ENCODE measurements at places on chromosomes 1 and 21.

- peak; percentile 71 for DNase-seq
These were observed 32.6 kb downstream of the DNTTIP2 start for GRCh38 chr1:93846206-93846991.

DNA sequence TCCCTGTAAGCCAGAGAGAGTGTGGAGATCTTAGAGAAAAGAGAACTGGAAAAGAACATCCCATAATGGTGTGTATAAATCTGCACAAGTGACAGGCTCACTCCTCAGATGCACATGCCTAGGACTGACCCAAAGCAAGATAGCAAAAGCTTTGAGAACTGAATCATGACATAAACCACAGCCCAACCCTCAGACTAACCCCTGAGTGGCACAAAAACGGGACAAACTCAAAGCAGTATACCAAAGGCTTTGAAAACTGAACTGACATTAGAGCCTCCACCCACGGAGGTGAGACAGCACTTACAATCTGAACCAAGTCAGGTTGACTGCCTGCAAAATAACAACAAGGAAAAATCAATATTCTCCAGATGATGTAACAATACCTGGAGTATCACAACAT is 70.8 kb downstream of the TIAM1 start:
- DNase-seq, result no peak

- DNase-seq, result no peak
These were observed 157.6 kb downstream of the EDEM3 start for GRCh38 chr1:184596950-184597645.

GRCh38 chr1:34690269-34690668 is 64.6 kb upstream of the GJB5 start:
- no peak for DNase-seq

DNA sequence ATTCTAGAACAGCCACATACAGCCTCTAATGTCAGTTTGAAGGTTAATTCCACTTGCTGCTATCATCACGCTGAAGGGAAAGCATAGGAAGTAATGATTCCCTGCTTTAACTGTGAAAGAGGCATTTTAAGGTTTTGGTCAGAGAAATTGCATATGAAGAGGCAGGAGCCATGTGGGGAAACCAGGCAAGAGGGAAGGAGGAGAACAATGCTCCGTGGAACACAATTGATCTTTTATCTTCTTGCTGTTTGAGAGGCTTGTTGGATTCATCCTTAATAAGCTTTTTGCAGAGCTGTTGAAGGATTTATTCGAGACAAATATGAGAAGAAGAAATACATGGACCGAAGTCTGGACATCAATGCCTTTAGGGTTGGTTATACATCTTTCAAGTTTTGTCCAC is 35.9 kb downstream of the SMAP2 start:
- no peak for DNase-seq

DNA sequence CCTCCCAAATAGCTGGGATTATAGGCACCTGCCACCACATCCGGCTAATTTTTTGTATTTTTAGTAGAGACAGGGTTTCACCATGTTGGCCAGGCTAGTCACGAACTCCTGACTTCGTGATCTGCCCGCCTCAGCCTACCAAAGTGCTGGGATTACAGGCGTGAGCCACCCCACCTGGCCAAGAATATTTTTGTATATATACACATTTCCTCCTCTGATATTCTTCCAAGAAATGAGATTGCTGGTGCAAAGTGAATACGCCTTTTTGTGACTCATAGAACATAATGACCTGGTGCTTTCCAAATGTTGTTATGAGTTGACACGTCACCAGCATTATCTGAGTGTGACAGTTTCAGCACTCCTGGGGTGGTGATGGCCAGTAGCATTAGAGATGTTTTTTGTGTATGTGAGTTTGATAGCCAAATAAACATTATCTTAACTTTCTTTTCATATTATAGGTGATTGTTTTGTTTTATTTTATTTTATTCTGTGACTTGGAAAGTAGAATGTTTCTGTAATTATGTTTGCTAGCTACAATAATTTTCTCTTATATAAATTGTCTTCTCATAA is 54.9 kb downstream of the KCNK1 start:
- DNase-seq, result no peak

- DNase-seq, result no peak
These were observed 91.5 kb upstream of the F3 start for GRCh38 chr1:94633051-94633450.

- no peak for DNase-seq
These were observed 16.9 kb downstream of the SLC2A1 start for GRCh38 chr1:42941640-42942330.

DNA sequence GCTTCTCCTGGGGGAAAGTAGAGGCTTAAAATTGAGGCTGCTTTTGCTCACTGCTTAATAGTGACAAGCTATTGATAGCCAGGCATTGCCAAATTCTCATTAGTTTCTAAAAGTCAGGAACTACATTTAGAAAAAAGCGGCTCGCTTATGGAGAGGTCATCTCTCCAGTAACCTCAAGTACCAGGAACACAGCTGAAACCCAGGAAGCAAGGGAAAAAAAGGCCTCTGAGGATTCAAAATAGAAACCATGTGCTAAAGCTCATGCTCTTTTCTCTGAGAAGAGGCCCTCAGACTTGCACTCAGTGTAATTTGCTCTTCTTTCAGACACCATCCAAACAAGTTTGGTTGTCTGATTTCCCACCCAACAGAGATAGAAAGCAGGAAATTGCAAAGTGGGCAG is 261.4 kb upstream of the USP25 start:
- DNase-seq, result no peak

DNA sequence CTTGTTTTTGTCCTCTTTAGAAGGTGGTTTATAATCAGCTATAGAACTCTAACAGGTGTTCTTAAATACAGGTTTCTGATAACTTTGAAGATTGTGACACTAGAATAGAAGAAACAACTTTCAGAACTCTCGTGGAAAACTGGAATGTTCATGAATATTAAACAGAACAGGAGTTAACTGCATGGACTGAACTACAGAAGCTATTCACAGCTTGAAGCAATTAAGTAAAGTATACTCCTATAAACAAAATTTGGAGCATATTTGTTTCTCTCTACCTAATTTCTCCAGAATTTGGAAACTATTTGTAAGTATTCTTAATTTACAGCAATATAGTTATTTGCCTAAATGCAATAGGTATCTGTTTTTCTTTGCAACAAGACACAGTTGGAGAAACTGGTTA is 824.8 kb downstream of the ADGRL2 start:
- no peak for DNase-seq

DNA sequence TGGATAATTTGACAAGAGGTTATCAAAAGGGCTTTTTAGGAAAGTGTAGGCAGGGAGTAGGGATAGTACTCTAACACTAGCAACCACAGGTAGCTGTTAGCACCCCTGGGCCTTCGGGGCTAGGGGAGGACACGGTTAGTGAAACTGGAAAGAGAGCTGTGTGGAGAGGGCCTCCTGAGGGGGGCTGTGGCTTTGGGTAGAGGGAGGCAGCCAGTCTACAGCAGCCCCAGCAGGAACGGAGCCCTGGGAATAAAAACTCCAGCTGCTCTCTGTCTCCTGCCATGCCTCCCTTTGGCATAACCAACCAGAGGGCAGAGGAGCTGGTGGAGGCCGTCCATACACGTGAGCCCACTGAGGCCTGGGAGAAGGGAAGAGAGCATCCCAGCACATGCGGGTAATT is 223.2 kb downstream of the FOXD2 start:
- no peak for DNase-seq

DNA sequence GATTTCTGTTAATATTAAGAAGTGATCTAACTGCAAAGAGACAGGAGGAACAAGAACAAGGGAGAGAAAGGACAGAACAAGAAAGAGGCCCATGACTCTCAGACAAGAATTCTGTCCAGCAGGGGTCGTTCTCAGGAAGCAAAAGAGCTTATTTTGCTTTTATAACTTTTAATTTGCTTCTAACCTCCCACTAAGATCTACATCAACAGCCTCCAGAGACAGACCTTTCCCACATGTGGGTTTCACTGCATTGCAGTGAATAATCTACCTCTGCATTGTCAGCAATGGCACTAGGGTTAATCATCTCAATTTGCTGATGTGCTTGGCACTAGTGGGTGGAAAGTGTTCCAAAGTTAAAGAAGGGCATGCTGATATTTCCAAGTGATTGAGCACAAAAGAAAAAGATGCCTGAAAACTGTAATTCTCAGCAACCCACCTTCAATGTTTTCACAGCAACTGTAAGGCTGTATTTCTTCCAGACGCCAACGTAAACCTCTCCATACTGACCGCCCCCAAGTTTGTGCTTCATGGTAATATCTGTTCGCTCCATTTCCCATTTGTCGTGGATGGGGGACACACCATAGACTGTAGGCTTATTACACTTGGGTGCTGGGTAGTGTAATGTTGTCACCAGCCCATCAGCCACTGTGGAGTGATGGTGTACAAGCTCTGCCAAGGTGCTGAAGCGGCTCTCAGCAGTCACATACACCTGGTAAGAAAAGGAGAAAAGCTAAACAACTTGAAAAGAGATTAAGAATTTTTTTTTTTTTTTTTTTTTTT is 39.5 kb downstream of the TOR3A start:
- no peak for DNase-seq

- no peak for DNase-seq
These were observed 73.7 kb upstream of the NRIP1 start for GRCh38 chr21:15138490-15138889.

Data from activated CD4-positive, CD25-positive, alpha-beta regulatory T cell treated with anti-CD3 and anti-CD28 coated beads, Interleukin-2, amount 50 U/mL, for 16 hours (primary cell).